ENCODE measurements at places on chromosomes 13 and 19.

DNA sequence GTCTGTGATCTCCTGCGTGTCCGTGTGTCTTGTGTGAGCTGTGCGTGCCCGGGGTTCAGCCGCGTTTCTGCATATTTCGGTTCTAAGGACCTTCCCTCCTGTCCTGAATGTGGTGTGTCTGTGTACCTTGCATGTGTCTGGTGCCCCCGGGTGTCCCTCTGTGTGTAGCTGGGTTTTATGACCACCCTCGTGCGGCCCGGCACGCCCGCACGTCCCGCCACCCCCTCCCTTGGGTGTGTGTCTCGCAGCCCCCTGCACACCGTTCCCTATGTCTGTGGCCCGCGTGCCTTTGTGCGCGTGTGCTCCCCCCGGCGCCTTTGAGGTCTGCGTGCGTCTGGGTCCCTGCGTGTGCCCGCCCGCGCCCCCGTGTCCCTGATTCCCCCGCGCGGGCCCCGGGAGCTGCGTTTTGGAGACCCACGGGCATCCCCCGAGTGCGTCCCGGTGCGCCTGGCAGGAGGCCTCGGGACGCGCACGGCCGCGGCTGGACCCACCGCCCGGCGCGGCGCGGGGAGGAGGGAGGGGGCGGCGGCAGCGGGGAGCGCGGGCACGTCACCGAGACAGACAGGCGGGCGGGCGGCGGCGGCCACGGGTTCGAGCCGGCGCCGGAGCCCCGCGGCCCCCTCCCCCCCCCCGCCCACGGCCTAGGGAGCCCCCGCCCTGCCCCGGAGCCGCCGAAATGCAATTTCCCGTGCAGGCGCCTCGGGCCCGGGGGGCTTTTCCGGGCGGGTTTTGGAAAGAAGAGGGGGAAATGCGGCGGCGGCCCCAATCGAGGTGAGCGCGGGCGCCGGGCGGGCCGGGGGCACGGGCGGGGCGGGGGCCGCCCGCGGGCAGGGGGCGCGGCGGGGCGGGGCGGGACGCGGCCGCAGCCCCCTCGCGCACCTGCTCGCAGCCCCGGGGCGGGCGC is 12.0 kb upstream of the NANOS3 start:
- DNase-seq, result no peak

- DNase-seq, result no peak
Observed at GRCh38 chr13:78598966-78599644, 4.2 kb downstream of the POU4F1 start.

GRCh38 chr13:71395053-71395452 is 472.0 kb downstream of the DACH1 start:
- DNase-seq, result no peak

DNA sequence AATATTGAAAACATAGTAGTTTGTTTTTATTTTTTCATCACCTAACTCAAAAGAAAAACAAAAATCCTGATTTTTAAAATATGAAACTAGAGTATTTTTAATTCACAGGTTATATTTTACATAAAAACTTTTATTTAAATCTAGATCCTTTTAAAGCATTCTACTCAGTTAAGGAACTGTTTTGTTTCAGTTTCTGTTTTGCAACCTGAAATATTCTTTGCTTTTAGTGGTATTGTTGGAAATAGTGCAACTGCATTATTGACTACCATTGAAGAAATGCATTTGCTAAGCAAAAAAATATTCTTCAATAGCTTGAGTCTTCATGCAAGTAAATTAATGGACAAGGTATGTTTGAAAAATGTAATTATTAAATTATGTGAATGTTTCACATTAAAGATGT is 43.8 kb downstream of the COG6 start:
- DNase-seq, result no peak

DNA sequence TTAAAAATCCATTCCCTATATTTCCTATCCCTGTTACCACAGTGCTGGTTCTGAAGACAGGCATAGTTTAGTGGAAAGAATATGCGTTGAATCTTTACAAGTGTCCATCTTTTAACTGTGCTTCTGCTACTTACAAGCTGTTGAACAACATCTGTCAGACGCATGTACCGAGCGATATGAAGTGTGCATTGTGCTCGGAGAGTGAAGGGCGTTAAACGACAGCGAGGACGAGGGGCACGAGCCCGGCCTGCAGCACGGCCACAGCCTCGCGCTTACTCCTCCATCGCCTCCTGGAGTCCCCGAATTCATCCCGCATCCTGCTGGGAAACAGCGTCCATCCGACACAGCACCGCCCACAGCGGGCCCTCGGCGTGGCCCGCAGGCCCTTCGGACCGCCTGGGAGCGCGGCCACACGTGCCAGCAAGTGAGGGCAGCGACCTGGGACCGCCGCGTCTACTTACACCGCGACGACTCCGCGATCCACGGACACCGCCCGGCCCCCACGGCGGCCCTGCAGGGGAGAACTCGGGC is 514 bp downstream of the PCID2 start:
- DNase-seq, result no peak

DNA sequence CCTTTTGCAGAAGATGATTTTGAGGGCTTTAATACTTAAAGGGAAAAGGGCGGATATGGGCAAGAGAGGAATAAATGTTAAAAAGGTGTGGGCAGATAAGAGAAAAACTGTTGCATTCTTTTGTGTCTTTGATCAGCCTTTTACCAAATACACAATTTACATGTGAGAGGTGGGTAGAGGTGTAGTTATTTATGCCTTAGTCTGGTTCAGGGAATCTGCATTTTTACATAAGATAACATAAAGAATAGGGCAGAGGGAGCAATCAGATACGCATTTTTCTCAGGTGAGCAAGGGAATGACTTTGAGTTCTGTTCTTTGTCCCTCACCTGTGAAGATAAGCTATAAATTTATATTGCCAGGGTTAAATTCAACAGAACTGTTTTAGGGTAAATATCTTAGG is 708.4 kb upstream of the SLITRK1 start:
- DNase-seq, result no peak

DNA sequence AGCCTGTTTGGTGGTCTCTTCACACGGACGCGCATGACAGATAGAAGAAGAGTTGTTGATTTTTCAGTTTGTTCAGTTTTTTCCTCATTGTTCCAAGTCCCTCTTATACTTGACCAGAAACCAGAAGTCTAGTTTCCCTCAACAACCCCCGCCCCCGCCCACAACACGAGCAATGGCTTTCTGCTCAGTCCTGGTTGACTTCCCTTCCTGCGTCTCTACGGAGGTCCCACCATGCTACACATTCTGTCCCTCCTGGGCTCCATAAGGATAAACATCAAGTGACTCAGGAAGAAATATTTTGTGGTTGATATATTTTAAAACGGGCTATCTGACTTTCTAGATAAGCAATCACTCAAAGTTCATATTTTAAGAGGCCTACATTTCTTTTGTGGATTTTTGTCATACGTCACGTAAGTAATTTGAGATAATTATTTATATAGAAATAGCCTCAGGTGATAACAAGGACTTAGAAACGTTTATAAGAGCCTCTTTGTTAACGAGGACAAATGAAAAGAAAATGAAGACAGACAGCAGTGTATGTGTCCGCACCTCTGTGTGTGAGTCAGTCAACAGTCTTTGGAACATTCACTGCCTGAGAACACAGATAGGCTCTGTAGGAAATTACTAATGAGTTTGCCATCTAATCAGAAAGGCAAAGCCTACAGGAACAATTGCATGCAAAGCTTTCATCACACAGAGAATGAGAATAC is 214.4 kb downstream of the RAP2A start:
- DNase-seq, result no peak

- no peak for DNase-seq
Observed at GRCh38 chr19:17623224-17623935, 64.8 kb downstream of the UNC13A start.

GRCh38 chr13:85900521-85900920 is 101.3 kb upstream of the SLITRK6 start:
- DNase-seq, result no peak

DNA sequence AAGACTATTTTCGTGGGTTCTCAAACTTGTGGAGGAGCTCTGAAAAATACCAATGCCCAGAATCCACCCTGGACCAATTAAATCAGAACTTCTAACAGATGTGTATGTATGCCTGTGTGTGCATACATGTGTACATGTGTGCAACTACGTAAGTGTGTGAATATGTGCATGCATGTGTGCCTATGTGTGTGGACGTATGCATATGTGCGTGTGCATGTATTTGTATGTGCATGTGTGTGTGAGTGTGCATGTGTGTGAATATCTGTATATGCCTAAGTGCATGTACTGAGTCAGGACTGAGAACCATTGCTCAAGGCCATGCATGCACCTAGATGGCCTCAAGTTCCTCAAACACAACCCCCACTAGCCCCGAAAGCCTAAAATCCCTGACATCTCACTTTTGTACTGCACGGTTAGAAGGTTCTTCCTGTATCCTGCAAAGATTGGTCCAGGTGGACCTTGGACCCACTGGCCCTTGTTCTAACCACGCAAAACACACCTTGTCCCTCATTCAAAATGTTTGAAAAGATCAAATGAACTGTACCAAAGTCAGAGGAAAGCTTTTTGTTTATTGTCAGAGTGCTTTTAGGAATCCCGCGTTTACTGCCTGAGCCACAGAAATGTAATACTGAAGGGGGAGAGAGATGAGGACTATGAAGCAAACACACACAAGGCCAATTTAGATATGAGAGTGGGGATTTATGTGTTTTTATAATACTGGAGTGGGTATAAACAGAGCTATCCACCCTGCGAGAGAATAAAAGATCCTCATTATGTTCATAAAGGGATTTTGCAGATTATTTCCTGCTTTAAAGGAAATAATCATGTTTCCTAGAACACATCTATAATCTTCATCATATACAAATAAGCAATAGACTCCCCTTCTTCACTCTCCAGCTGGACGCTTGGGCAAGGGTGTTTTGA is 39.1 kb downstream of the LATS2 start:
- DNase-seq, result no peak

DNA sequence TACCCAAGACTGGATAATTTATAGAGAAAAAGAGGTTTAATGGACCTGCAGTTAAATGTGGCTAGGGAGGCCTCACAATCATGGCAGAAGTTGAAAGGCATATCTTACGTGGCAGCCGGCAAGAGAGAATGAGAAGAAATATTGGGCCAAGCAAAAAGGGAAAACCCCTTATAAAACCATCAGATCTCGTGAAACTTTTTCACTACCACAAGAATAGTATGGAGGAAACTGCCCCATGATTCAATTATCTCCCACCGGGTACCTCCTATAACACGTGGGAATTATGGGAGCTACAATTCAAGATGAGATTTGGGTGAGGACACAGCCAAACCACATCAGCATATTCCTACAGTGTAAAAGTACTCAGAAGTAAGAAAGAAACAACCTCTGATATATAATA is 4.7 kb upstream of the KBTBD7 start:
- DNase-seq, result no peak

DNA sequence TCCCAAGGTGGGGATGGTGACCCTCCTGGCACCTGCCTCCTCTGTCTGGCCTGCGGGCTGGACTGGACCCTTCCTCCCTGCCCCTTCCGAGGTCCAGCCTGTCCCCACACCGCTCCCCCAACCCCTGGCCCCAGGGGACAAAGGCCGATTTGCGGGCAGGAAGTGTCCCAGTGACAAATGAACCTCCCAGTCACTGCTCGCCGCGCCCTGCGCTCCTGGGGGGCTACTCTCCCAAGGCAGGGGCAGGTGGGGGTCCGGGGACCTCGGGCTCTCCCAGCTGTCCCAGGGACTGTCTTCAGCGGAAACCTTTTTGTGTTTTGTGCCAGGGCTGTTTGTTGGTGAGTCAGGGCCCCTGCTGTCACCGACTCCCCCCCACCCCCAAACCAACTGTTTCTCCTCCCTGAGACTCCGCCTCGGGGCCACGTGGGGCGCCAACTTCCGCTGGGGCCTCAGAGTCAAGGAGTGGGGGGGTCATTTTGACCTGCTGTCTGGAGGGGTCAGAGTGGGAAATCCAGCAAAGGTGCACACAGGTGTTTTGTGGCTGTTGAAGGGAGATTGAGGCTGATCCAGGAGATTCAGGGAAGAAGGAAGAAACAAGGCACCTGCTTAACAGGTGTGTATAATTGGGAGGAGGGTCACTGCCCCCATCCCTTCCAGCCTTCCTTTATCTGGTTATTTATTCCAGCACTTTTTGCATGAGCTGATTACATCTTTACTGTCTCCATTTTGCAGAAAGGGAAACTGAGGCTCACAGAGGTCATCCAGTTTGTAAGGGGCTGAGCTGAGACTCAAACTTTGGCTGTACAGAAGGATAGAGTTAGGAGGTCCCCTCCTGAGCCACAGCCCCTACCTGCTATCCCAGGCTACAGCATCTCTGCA is 831 bp downstream of the PGPEP1 start:
- DNase-seq, result peak; percentile 68

- DNase-seq, result no peak
Observed at GRCh38 chr13:56332671-56333070, 808.0 kb upstream of the PRR20A start.

DNA sequence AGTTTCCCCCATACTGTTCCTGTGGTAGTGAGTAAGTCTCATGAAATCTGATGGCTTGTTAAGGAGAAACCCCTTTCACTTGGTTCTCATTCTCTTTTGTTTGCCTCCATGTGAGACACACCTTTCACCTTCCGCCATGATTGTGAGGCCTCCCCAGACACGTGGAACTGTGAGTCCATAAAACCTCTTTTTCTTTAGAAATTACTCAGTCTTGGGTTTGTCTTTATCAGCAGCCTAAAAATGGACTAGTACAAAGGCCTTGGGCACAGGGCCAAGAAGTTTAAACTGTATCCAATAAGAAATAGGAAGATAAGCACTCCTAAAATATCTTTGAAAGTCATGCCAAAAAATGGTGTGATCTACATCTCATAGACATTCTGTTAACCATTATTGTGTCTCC is 176.9 kb downstream of the TBC1D4 start:
- no peak for DNase-seq

- DNase-seq, result no peak
Observed at GRCh38 chr19:45408121-45408520, 1.7 kb downstream of the POLR1G start.

DNA sequence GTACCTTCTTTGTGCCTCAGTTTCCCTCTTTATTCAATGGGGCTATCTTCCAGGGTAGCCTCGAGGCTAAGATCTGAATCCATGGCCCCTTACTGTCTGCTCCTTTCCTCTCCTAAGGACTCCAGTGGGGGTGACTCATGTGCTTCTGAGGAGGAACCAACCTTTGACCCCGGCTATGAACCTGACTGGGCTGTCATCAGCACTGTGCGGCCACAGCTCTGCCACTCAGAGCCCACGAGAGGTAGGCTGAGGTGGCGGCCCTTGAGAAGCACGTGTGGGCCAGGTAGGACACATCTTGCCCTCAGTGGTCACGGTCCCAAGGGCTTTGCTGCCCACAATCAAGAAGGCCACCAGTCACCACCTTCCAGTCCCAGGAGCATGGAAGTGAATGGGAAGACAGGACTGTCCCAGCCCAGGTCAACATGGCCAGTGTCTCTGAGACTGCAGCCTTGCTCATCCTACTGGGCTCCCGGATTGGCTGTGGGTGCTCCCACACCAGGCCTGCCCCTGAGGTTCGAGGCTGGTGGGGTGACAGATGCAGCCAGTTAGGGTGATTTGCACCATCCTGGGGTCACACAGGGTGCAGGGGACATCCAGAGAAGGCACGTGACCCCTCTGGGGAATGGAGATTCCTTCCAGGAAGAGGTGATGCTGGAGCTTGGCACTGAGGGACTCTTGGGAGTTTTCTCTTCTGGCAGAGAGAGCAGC is 2.8 kb downstream of the TBC1D17 start:
- no peak for DNase-seq
